ENCODE measurements at places on chromosomes 2 and 18. TPM values are rescaled to one million over a fixed set of nuclear protein-coding genes. Genes with fewer than 3 reads are reported as not detected.

Gene ABHD1
- total RNA-seq, result 0.72 TPM

Gene STRADB
- 26.7 TPM for total RNA-seq

Gene FMNL2
- 3.5 TPM for total RNA-seq

Gene CD8A
- 180 TPM for total RNA-seq

Gene CENPA
- total RNA-seq, result 40.9 TPM

DNA sequence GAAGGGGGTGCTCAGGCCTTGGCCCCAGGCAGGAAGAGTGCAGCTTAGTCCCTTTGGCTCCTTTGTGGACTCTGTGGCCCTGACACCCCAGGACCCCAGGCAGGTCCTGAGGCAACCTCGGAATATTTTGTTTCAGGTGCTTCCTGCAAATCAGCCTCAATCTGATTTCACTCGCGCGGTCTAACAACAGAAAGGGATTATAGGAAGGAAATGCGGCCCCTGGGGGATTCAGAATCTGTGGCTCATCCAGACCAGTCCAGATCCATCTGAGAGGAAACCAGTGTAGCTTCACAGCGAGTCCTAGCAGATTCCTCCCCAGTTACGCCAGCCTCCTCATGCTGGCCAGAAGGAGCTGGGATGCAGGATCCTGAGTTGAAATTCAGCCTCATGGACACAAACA is 59.5 kb upstream of the YWHAQ start:
- no peak for DNase-seq

- DNase-seq, result no peak
Observed at GRCh38 chr18:48709371-48710062, 170.7 kb downstream of the CTIF start.

DNA sequence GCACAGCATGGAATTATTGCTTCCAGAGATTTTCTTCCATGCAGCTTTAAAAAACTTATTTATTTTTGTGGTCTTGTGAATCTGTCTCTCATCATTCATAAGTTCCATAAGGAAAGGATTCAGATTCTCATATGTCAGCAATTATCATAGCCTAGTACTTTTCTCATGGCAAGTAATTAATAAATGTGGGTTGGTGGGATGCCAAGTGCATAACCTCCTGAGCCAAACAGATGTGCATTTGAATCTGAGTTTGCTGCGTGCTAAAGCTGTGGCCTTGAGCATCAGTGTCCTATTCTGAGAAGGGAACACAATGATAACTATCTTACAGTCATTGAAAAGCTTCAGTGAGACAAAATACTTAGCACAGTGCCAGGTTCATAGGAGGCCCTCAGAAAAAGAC is 331.9 kb downstream of the PDE11A start:
- no peak for DNase-seq

- DNase-seq, result peak; percentile 82
Observed at GRCh38 chr18:74081966-74082741, 65.5 kb downstream of the FBXO15 start.

- no peak for DNase-seq
Observed at GRCh38 chr2:78718473-78718872, 307.0 kb upstream of the REG3G start.

DNA sequence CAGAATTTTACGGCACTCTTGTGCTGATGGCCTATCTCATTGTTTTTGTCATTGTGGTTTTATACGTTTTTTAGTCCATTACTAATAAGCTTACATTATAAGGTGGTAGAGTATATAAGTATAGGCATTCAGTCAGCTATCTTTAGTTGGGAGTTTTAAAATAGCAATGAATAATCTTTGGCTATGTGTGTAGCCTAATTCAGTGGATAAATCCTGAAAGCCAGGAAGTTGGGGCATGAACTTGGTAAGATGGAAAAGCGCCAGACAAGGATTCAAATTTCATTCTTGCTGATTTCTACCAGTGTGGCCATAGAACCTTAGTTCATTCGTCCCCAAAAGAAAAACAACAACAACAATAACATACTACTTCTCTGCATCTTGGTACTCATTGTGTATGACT is 31.2 kb downstream of the EPC2 start:
- DNase-seq, result no peak

DNA sequence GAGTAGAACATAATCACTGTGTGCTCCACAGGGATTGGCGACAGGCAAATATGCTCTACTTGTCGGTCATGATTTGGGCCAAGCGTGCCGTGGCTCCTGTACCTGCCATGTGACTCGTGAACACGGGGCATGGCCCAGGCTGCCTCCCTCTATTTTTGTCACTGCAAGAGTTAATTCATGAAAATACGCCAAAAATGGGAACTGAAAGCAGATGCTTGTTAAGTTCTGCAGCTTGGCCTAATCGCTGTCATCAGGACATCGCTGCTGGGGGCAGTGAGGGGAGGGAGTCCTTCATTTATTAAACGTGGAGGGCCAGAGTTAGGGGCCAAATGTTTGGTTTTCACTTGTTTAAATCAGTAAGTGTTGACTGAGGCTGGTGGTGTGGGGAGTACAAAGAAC is 177.8 kb downstream of the BCL2 start:
- DNase-seq, result no peak
